Dorsolateral prefrontal cortex (tissue), 122 donors: ENCODE measurements at places on chromosomes 11 and 22. TPM values are rescaled to one million over a fixed set of nuclear protein-coding genes. Genes with fewer than 3 reads are reported as not detected.

DNA sequence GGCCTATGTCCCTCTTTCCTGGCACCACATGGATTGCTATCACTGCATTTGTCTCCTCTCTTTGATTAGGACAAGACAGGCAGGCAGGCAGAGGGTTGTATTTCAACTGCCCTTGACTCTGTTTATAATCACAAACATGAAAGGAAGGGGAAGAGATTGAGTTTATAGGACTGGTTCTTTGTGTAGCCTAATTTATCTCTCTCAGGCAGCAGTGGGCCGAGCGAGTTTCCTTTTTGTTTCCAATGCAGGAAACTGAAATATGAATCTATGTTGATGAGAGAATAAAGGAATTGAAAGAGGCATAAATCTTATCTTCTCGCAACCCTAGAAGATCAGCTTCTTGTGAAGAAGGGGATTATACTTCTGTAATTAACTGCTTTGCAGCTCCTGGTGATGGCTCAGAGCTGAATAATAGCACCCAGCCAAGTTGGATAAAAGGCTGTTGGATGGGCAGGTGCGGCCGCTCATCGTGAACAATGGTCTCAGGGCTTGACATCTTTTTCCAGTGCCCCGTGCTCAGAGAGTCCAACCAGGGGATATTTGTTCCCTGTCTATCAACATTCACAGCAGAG lies 80.6 kb upstream of the SYT13 start:
- DNase-seq: no peak

DNA sequence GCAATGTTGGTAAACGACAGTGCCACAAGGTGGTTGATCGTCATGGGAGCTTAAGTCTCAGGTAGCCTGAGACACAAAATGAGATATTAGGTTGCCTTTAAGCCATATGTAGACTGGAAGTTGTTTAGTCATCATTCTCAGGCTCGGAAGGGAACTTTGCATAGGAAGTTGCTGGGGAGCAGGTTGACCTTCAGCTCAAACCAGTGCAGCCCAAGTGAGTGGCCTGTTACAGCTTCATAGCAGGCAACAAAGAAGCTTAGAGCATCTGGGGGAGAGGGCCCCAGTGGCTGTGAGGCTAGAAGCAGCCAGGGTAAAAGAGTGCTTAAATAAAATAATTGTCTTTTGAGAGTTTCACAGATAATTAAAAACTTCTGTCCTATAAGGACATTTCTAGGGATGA lies 404.0 kb downstream of the GUCY1A2 start:
- no peak for DNase-seq

- DNase-seq: no peak
These were observed at the start of gene APOBEC3H for GRCh38 chr22:39097098-39098020. TSS of gene APOBEC3H (plus strand) at chr22:39097244. CDS start at chr22:39100279, 3,035 bp downstream.

- no peak for DNase-seq
These were observed 11.3 kb downstream of the HTATIP2 start for GRCh38 chr11:20374741-20375300.

FAM181B gene
- total RNA-seq: 19.3 TPM
